ENCODE measurements at places on chromosomes 2 and 18.

- DNase-seq: no peak
These were observed 555 bp downstream of the TMEM18 start for GRCh38 chr2:676647-677055.

DNA sequence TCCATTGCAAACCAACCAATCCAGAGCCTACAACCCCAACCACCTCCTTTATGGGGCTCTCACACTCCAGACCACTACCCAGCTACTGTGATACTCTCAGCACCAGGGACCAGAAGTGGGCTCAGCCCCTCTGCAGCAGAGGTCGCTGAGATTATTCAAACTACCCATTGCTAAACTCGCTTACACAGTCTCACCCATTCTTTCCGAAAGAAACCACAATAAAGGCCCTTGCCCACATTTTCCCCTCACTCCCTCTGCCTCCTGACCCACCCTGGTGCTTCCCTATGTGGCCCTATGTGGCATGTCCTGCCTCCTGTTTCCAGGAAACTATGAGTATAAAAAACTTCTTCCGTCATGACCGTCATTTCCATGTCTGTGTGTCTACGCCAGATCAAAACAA is 10.7 kb downstream of the TEX51 start:
- no peak for DNase-seq

- no peak for DNase-seq
These were observed 15.7 kb downstream of the CTDP1 start for GRCh38 chr18:79695269-79695668.

GRCh38 chr18:13163167-13163927 is 55.2 kb upstream of the LDLRAD4 start:
- DNase-seq: no peak

- DNase-seq: no peak
These were observed 133.0 kb upstream of the SLC14A2 start for GRCh38 chr18:45482286-45482685.

- no peak for DNase-seq
These were observed 65.4 kb upstream of the GLS start for GRCh38 chr2:190815226-190815625.

DNA sequence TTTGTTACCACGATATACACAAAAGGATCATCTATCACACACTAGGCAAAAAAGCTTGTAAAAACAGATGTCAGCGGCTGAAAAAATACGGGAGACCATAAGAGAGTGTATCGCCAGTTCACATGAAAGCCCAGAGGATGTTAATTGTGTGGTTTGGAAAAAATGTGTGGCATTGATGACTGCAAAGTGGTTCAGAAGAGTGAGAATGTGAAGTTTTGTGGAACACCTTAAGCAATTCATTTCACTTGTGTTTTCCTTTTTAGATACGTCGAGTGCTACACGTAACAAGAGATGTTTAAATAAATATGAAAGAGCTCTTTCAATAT is 61.7 kb upstream of the DAPL1 start:
- no peak for DNase-seq

- DNase-seq: no peak
These were observed 294.1 kb downstream of the ALK start for GRCh38 chr2:29627279-29627711.

DNA sequence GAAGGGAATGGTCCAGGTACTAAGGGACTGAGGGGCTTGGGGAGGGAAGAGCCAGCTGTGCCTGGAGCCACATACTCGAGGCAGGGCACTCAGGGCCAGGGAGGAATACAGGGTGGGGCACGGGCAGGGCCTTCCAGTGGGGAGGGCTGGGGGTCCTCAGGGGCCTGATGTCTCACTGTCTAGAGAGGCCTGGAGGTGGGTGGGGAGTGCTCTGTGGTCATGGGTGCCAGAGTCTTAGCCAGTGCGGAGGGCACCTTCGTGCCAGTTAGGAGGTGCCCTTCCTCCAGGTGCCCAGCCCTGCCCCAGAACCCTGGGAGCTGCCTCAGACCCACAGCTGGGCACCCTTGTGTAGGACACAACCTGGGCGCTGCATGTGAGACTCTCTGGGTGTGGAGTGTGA is 81.2 kb downstream of the SMAD7 start:
- no peak for DNase-seq

- DNase-seq: no peak
These were observed 1589.5 kb upstream of the PIK3C3 start for GRCh38 chr18:40365526-40365925.

GRCh38 chr18:3117493-3118192 is 102.1 kb downstream of the MYOM1 start:
- no peak for DNase-seq

DNA sequence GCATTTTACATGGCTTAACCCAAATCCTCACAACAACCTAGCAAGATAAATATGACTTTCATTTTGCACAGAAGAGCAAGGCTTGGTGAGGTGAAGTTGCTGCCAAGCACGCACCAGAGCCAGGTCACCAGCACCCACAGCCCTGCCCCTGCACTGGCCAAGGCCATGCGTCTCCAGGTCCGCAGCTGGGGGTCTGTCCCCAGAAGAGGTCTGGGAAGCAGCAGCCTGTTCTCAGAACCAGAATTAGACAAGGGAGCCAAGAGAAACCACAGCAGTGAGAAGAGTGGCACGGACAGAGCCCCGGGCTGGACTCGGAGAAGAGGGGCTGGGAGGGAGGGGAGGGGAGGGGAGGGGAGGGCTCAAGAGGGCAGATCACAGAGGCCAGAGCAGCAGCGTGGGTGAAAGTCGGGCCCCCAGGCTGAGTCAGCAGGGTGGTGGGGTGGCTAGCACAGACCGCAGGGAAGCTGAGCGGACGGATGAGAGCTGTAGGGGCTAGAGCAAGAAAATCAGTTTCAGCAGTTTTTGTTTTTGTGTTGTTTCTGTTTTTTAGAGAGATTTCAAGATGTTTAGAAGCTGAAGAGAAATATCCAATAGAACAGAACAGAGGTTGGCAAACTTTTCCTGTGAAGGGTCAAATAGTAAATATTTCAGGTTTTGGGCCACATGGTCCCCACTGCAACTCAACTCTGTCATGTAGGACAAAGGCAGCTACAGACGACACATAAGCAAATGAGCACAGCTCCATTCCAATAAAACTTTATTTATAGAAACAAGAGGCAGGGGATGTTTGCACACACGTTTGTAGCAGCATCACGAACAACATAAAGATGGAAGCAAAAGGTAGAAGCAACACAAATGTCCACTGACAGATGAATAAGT is 7.4 kb upstream of the MTERF4 start:
- no peak for DNase-seq

DNA sequence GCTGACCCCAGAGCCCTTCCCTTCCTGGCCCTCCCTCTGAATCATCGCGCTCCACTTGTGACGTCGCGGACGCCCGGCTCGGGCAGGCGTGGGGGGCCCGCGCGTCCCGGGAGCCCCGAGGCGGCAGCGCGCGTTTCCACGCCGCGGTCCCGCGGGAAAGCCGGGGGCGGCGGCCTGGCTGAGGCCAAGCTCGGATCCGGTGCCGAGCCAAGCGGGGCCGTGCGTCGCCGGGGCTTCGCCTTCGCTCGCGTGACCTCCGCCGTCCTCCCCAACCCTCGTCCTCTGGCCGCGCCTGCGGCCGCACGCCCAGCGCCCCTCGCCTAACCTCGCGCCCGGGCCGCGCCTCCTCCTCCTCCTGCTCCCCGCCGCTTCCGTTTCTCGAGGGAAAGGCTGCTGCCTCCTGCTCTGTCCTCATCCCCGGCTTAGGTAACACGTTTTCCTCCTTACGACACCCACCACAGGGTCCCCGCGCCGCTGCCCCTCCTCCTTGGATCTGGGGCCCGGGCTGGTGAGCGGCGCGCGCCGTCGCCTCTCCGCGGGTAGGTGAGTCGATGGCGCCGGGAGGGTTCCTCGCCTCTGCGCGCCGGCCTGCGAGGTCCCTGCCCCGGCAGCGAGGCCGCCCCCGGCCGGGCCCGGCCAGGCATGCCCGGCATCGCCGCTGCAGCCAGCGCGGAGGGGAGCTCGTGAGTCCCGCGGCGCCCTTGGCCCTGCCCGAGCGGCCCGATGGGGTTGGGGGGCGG is at the start of gene INPP1:
TSS of gene INPP1 (plus strand) at position 54 of the 740 bp plus-strand sequence. CDS start 16,514 bp downstream, outside the sequence.
- peak; percentile 26 for DNase-seq
